ENCODE measurements at places on chromosomes 4 and X.
A peak's percentile ranks its signal among the peaks of the same experiment; 100 is the strongest.

DNA sequence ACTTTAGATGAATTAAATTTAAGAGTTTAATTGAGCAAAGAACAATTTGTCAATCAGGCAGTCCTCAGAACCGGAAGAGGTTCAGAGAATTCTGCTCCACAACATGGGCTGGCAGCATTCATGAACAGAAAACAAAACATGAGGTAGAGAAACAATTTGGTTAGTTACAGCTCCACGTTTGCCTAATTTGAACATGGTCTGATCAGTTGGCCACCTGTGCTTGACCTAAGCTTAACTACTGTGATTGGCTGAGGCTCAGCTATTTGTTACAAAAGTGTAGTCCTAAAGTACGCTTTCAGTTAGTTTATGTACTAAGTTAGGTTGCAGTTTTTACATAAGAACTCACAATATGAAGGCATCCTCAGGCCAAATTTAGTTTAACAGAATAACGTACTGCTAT lies 258.6 kb downstream of the ADAM29 start:
- no peak for DNase-seq

GRCh38 chrX:78316265-78316664 lies 11.1 kb downstream of the CYSLTR1 start:
- DNase-seq = no peak

DNA sequence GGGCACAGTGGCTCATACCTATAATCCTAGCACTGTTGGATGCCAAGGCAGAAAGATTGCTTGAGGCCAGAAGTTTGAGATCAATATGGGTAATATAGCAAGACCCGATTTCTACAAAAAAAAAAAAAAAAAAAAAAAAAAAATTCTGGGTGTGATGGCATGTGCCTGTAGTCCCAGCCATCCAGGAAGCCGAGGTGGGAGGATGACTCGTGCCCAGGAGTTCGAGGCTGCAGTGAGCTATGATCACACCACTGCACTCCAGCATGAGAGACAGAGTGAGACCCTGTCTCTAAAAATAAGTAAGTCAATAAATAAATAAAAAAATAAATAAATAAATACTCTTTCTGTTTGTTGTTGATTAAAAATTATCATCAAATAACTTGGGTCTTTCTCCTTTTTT lies 62.4 kb upstream of the BMPR1B start:
- DNase-seq = no peak

- no peak for DNase-seq
Observed at GRCh38 chrX:136525738-136526606, 6.0 kb upstream of the VGLL1 start.

GRCh38 chr4:47410271-47410670 lies 53.2 kb downstream of the COMMD8 start:
- DNase-seq = no peak

DNA sequence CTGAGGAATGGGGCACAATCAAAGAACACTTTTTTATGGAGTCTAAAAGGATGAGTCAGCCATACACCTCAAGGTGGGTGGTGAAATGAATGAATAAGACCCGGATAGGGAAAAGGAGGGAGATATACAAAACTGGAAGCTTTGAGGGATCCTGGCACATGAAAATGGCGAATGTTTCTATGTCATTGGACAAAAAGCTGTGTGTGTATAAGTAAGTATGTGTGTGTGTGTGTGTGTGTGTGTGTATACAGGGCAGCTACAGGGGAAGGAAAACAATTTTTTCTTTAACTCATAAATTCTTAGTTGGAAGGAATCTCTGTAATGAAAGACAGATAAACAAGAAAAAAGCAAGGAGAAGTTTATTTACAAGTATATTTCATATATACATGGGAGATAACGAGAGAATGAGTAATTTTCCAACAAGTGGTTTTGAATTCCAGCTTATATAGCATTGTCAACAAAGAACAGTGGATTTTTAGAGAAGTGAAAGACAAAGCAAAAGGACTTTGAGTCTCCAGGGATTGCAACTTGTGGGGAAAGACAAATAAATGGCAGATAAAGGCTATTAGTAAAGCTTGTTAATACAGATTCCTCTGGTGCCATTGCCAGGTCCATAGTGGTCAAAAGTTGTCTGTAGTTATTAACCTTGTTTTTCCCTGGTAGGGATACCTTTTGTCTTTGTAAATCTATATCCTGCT lies 99.7 kb downstream of the MMRN1 start:
- DNase-seq = no peak

DNA sequence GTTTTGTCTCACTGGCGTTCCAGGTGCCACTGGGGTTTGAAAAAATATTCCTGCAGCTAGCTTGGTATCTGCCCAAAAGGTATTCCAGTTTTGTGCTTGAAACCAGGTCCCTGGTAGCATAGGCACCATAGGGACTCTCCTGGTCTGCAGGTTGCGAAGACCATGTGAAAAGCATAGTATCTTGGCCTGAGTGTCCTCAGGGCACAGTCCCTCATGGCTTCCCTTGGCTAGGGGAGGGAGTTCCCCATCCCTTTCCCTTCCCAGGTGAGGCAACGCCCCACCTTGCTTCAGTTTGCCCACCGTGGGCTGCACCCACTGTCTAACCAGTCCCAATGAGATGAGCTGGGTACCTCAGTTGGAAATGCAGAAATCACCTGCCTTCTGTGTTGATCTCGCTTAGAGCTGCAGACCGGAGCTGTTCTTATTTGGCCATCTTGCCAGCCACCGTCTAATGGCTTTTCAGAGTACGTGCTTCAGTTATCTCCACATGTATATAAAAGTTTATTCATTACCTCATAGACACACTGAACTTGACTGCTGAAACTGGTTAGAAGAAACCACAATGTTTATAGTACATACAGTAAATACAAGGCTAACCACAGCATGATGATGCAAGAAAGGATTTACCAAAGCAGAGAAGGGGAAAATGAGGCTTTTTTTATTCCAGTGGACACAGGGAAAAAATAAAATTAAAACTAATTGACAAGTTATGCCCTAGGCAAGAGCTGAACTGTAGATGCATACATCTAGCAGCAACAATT lies 10.6 kb downstream of the PBDC1 start:
- no peak for DNase-seq

DNA sequence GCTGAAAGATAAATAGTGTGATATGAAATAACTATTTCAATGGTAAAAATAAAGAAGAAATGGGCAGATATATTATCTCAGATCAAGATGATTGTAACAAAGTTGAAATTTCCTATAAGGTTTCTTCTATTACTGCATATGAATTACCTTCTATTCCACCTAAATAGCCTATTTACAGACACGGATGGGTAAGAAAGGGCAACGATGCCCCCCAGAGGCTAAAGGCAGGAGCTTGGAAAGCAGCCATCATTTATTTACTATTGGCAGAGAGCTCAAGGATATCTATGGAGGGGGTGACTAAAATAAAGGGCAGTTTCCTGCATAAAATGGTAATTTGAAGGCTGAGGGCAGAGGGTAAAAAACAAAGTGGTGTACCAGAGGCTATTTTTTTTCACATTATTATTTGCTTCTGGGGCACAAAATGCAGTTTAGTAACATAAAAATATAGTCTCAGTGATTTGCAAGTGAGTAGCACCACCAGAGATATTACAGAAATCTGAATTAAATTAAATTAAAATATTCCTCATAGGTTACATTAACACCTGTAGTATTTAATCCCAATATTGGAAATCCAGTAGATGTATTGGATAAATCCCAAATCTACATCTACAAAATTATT lies 123.1 kb downstream of the BTC start:
- peak; percentile 83 for DNase-seq

DNA sequence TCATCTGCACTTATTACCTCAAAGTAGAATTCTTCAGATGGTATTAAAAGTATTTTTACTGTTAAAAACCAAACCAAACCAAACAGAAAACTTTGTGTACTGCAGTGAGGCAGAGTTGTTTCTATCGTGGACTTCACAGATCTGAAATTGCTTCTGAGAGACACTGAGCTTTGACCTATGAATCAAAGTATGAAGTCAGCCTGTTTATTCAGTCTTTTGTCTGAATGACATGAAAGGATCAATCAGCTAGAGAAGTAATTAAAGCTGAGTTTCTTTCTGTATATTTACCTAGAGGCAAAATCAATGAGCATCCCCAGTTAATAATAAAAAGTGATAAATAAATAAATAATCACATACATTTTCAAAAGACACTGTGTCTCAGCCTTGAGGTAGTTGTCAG lies 2121.0 kb downstream of the PCDH7 start:
- no peak for DNase-seq

DNA sequence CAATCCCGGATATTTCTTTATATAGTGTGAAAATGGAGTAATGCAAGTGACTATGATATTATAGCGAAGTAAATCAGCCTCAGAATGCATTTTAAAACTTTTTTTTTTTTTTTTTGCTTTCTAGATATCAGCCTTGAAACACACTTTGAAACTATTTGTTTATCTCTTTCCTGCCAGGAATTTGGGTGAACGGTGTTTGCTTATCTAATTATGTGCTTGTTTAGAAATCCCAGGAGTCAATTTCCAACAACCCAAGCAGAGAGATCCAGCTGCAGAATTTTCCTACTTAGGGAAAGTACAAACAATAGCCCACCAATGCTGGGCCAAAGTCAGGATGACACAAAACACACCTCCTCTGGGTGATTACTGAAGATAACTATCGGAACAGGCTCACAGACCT lies 958.8 kb downstream of the PCDH18 start:
- DNase-seq = no peak

DNA sequence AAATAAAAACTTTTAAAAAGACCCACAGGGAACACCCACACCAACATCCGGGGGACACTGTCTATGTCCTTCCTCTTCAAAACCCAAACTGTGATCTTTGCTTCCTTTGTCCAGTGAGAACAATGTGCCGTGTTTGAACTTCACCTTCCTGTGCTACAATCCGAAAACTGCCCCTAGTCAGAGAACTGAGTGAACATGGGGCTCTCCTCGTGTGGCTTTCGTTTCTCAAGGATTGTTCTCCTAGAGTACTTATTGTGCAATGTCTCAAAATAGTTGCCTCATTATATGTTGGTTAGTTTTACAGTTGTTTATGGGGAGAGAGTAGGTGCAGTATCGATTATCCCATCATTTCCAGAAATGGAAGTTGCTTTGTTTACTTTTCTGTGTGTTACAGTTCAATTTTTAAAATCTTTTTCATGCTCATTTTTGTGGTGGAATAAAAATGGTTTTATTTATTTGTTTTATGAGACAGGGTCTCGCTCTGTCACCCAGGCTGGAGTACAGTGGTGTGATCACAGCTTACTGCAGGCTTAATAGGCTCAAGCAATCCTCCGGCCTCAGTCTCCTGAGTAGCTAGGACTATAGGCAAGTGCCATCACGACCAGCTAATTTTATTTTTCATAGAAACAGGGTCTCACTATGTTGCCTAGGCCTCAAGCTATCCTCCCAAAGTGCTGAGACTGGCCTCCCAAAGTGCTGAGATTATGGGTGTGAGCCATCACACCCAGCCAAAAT lies 29.9 kb downstream of the RBMX start:
- DNase-seq = no peak

DNA sequence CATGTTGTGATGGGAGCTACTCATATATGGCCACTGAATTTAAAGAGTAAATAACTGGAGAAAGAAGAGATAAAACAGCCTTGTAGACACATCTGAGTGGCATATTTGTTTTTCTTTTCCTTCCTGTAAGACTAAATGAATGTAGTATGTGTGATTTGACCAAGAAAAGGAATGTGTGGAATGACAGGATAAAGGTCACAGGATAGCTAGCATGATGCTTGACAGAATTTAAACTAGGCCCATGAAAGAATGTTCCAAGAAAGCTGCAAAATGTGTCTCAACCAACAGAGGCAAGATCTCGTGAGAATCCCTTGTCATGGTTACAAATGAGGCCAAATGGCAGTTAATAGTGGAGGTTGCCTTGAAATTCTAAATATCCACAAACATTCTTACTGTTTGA lies 137.0 kb downstream of the KCNIP4 start:
- DNase-seq = no peak

- no peak for DNase-seq
Observed at GRCh38 chrX:54964766-54965497, 29.1 kb downstream of the PFKFB1 start.

DNA sequence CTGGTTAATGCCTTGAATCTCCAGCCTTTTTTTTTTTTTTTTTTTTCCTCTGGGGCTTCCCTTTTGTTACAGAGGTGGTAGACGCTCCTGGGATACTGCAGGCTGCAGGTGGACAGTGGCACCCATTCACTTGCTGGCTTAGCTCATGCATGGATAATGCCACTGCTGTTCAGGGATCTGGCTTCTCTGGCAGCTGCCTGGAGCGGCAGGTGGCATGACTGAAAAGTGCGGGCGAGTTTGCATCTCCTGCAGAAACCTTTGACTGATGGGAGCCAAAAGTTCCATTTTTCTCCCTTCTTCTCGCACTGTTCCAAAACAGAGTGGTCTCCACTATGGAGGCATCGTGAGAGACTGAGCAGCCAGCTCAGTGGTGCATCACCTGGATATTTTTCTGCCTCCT lies 5.9 kb upstream of the STIM2 start:
- no peak for DNase-seq

DNA sequence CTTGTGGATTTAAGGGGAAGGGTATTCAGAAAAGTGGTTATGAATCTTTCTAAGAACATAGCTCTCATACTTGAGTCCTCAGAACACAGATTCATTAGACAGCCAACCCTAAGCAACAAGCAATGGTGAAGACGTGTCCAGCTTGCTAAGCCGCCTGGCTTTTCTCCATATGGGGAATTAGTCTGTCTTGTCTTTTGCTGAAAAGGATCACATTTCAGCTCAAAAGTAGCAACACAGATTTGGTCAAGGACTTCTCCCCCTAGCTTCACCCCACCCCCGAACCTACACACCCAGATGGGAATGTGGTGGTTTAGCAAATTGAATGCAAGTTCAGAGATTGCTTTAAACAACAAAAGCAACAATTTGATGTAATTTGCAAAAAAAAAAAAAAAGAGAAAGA lies 103.3 kb upstream of the RASGEF1B start:
- DNase-seq = no peak

GRCh38 chrX:81261576-81261975 lies 59.7 kb downstream of the SH3BGRL start:
- DNase-seq = no peak

DNA sequence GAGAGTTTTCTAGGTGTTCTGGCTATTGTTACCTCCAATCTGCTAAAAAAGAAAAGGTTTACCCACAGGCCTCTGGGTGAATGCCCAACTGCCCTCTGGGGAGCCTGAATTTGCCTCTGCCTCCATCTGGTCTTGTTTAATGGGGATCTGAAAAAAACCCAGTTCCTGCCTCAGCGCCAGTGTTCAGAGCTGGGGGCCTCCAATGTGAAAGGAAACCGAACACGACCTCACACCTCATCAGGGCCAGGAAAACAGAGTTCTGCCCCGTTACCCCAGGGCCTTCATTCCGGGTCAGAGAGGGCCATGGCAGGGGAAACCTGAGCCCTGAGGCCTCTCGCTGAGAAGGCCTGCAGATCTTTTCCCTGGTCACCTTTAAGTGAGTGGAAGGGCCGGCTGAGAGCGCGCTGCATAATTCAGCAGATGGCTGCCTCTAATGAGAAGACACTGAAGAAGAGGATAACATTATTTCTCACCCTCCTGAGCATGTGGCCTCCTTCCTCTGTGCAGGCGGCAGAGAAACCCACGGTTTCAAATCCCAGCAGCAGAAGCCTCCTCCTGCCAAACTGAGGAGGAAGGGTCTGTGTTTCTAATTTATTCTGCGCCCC lies 6.8 kb downstream of the SEPTIN6 start:
- DNase-seq = no peak

GRCh38 chr4:164997324-164997723 lies 19.9 kb upstream of the TRIM61 start:
- peak; percentile 94 for DNase-seq

- DNase-seq = no peak
Observed at GRCh38 chr4:52098618-52099017, 47.5 kb downstream of the SPATA18 start.

- no peak for DNase-seq
Observed at GRCh38 chrX:56600141-56600540, 36.7 kb downstream of the UBQLN2 start.

GRCh38 chr4:76364763-76365162 lies 56.2 kb downstream of the CCDC158 start:
- DNase-seq = no peak
